ENCODE measurements at places on chromosomes 4 and X.
A peak's percentile ranks its signal among the peaks of the same experiment; 100 is the strongest.

GRCh38 chr4:48945981-48946380, 39.4 kb upstream of the OCIAD2 start:
- no peak for DNase-seq

DNA sequence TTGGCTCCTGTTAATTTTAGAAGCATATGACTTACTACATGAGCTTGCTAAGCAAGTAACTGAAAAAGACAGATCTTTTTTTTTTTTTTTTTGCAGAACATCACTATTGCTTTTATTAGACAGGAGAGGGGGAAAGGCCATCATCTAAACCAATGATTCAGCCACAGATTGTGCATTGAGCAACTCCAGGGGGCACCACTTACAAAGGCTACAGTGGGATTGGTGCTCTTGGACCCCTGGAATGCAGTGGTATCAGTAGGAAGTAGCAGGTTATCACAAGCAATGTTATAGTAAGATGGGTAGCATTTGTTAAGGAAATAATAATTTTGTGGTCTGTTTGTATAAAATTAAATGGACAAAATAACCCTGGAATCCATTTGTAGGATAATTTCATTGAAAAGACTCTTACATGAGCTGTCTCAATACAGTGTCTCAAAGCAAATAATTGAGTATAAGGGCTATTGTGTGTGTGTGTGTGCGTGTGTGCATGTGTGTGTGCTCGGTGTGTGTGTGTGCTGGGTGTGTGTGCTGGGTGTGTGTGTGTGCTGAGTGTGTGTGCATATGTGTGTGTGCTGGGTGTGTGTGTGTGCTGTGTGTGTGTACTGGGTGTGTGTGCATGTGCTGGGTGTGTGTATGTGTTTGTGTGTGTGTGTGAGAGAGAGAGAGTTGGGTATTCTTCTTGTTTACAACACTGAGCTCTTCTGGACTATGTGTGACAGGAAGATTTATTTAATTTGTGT, 296.3 kb downstream of the PCDH7 start:
- DNase-seq, result no peak

- no peak for DNase-seq
Measured at GRCh38 chrX:2226182-2226581, 274.6 kb downstream of the DHRSX start.

DNA sequence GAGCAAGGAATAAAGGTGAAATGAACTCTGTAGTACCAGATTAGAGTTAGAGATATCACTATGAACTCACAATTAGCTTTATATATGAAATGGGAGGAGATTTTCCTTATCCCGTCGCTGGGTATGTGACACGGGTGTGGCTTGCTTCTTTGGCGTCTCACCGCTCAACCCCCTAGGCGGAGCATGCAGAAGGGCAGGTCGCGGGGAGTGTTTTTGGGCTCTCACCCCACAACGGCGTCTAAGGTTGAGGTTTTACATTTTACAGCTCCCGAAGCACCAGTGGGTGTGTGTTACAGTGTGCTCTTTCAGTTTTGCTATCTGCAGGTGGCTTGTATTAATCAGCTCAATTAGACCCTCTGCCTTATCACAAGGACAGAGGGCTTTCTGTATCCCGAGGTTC, 42.1 kb upstream of the MAGEB10 start:
- no peak for DNase-seq

DNA sequence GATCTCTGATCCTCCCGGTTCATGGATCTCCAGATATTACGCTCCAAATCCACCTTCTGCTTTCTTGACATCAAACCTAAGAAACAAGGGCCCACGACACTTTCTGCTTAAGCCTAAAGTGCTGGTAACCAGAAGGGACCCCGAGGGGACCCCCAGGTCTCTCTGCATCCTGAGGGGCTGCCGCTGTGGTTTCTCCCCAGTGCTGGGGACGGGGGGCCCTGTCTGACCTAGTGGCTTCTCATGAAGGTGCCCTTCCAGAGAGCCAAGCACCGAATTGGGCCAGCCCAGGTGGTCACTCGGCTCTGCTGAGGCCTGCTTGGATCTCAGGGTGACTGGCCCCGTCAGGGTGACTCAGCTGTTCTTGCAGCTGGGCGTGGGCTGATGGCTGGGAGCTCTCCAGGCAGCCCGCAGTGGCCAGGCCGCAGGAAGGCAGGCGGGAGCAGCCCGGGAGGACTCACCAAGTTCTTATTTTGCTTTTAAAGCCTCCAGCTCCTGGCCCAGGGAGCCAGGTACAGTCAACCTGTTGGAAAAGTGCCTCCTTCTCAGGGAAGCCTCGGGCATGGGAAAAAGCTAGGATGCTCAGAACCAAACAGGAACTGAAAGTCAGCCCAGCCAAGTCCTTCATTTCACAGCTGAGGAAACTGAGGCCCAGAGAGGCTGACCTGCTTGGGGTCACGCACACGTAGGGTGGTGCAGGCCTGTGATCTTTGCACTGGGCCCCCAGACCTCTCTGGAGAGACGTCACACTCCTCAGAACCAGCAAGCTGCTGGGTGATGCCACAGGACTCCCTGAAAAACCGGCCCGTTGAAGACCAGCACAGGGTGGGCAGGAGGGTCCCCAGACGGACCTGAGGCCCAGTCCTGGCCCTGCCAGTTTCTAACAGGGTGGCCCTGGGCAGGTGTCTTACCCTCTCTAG, 16.7 kb downstream of the BLOC1S4 start:
- DNase-seq, result peak; percentile 54

DNA sequence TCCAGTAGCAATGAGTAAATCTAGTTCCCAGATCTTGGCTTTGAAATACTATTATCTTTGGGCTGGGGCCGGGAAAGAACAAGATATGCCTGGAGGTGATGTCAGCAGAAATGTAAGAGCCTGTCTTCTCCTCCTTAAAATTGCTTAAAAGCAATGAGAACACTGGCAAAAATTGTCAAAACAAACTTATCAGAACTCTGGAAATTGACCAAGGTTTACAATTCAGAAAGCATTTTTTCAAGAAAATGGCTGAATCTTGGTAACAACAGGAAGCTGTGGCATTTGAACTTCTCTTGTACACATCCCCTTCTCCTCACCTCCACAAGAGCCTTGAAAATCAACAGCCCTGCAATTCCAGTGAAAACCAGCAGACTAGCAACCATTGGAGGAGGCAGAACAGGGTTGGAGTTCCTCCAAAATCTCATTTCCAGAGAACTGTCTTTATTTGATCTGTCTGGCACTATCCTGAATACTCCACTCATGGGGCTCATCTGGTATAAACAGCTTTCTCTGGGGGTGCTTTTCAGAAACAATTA, 13.5 kb downstream of the TIMP1 start:
- DNase-seq, result no peak

- DNase-seq, result no peak
Measured at GRCh38 chr4:101958547-101958946, 168.0 kb downstream of the BANK1 start.

- DNase-seq, result no peak
Measured at GRCh38 chrX:136608295-136608933, 39.5 kb upstream of the CD40LG start.

DNA sequence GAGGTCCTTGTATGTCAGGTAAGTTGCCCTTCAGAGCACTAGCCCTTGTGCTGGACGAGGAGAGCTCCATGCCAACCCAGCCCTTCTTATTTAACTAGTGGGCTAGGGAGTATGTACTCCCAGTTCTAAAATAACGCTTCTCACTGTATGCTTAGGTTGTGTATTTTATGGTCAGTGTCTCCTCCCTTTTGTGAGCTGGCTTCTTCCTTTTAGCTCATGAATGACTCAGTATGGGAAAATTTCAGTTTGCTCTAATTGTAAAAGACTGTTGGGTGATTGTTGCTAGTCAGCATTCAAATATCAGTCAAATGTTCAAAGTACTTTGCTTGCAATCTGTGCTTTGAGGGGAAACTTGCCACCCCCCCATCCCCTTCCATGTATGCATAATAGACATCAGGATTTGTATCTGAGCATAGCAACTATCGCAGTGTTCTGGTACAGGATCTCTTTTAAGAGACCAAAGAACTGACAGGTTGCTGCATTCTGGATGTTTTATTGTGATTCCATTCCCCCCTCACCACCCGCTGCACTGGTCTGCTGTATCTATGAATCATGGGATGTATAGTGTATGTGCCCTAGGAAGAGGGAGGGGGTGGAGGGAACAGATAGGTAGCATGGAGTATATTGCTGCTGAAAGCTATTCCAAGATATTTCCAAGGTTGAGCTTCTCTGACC, 34.7 kb downstream of the DLG3 start:
- peak; percentile 39 for DNase-seq
